ENCODE measurements at places on chromosomes 4 and X.

GRCh38 chr4:105613306-105613705 is 60.9 kb downstream of the ARHGEF38 start:
- H3K4me1 ChIP-seq: no peaks in the 10 kb centered on the region
- H3K36me3 ChIP-seq: no peaks in the 10 kb centered on the region

DNA sequence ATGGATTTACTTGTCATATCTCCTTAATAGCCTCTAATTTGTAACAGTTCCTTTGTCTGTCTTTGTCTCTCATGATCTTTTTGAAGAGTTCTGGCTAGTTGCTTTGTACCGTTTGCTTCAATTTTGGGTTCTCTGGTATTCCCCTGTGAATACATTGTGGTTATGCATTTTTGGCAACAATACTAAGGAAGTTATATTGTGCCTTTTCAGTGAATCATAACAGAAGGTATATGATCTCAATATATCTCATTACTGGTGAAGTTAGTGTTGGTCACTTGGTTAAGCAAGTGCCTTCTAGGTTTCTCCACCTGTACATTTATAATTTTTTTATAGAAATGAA is 48.6 kb downstream of the DCLK2 start:
- no peak overlapping the region for H3K27ac ChIP-seq
- no peak for DNase-seq
- no peaks in the 10 kb centered on the region for H3K27me3 ChIP-seq

DNA sequence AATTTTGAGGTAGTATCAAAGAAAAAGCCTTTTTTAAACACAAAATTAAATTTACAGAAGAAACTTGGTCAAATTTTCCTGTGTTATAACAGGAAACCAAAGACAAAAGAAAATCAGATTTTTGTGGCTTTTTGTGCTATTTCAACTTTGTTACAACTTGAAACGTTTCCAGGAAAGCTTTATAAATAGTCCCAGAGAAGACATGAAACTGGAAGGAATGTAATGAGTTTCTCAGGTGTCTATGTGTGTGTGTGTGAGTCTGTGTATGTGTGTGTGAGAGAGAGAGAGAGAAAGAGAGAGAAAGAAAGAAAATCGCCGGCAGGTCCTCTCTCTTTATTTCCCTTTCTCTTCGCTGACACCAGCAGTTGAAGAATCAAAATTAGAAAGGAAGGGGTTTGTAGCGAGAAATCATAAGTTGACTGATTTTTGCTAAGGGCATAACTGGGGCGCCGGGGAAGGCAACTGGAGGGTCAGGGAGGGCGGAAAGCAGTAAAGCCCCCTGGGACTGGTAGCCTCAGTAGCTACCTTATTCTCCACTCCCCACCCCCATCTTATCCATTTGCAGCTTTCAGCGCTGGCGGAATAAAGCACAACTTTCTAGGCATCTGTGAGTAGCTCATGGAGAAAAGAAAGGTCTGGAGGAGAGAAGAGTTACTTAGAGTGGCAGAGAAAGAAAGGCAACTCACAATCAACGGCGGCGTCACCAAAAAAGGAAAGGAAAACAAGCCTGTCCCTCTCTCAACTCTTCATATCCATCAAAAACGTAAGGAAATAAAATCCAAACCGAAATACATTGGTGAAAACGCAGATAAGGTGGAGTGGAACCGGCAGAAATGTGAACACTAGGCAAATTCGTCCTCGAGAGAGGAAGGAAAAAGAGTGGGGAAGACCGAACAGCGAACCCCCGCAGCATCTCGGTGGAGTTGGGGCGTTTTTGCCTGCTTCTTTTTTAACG is 1.3 kb downstream of the TMEM47 start:
- no peaks in the 10 kb centered on the region for H3K27me3 ChIP-seq
- no peak for DNase-seq
- H3K4me3 ChIP-seq: peak overlapping the region; percentile 67

DNA sequence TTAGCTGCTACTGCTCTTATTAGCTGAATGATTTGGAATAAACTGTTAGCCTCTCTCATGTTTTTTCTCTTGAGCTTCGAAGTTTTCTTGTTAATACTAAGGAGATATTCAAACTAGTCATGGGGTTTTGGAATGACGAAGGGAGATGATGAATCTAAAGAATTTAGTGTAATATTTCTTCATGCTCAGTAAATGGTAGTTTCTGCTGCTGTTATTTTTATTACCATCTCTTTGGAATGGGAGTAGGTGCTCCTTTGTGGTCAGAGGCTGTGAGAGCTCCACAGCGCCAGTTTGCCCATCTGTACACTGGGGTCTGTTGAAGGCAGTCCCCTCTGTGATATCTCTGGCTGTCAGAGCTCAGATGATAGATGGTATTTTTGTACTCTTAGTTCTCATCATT is 33.7 kb downstream of the HTT start:
- H3K4me3 ChIP-seq: no peak overlapping the region
- DNase-seq: no peak
- H3K36me3 ChIP-seq: peaks cover 14% of the 10 kb centered on the region

DNA sequence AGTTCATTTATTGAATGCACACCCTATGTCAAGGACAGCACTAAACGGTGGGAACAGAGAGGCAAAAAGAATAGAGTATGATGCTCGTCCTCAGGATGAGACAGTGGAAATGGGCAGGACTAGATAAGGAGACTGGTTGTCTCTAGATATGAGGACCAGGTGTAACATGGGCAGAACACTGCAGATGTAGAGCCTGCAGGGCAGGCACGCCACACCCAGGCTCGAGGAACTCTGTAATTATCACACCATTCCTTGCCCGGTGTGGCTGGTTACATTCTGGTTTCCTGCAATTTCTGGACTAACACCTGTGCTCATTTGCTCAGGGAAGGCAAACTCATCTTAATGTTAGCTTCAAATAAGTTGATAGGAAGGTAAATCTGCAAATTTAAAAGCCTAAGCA is 334.4 kb downstream of the DHX15 start:
- DNase-seq: no peak
- H3K27me3 ChIP-seq: no peaks in the 10 kb centered on the region
- H3K4me3 ChIP-seq: no peak overlapping the region
- no peaks in the 10 kb centered on the region for H3K36me3 ChIP-seq
- peaks cover 4% of the 10 kb centered on the region for H3K4me1 ChIP-seq

GRCh38 chr4:52358883-52359321 is 300.2 kb downstream of the USP46 start:
- no peaks in the 10 kb centered on the region for H3K27me3 ChIP-seq
- H3K36me3 ChIP-seq: no peaks in the 10 kb centered on the region
- no peaks in the 10 kb centered on the region for H3K4me1 ChIP-seq
- no peak overlapping the region for H3K27ac ChIP-seq
- DNase-seq: no peak

- peak overlapping the region; percentile 64 for H3K4me3 ChIP-seq
- H3K36me3 ChIP-seq: no peaks in the 10 kb centered on the region
- no peak overlapping the region for H3K27ac ChIP-seq
- DNase-seq: no peak
- H3K27me3 ChIP-seq: peaks cover 5% of the 10 kb centered on the region
Measured at GRCh38 chr4:38664706-38665401, 855 bp downstream of the KLF3 start.

DNA sequence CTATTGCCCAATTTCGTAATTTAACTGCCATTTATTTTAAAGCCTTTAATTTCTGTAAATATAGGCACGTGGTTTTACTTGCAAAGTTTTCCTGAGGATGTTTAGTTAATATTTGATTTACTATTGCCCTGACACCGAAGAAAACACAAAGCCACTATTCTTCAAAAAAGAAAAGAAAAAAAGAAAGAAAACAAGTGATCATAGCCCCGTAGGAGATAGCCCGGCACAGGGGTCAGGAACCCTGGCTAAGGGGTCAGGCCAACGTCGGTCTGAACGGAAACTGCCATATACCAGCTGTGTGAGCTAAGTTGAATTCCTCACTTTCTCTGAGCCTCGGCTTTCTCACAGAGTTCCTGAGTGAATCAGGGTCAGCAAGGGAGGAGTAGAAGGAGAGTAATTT is 17.7 kb upstream of the LAMP2 start:
- H3K4me3 ChIP-seq: no peak overlapping the region
- no peaks in the 10 kb centered on the region for H3K36me3 ChIP-seq

- no peaks in the 10 kb centered on the region for H3K27me3 ChIP-seq
- no peaks in the 10 kb centered on the region for H3K36me3 ChIP-seq
- no peak overlapping the region for H3K27ac ChIP-seq
- H3K4me3 ChIP-seq: no peak overlapping the region
Measured at GRCh38 chr4:114827651-114828050, 229.0 kb downstream of the UGT8 start.

GRCh38 chr4:183790661-183791060 is 114.4 kb upstream of the STOX2 start:
- no peak overlapping the region for H3K4me3 ChIP-seq
- no peaks in the 10 kb centered on the region for H3K4me1 ChIP-seq
- no peak for DNase-seq
- no peaks in the 10 kb centered on the region for H3K36me3 ChIP-seq
